ENCODE measurements at places on chromosomes 7 and 10.

DNA sequence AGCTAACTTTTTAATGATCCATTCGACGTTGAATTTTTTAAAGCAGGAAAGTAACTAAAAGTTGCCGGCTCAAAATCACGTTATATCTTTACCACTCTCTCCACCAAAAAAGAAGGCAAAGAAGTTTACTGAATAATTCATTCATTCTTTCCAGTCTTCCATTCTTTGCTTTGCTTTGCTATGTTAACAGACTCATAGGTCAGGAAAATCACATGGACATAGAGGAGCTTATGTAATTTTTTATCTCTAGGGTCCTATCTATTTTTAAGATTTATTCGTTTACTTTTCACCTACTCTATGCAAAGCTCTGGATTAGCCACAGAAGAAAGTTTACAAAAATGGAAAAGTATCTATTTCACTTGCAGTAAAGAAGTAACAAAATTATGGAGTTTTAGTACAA lies 52.6 kb downstream of the MRC1 start:
- no peak for DNase-seq

DNA sequence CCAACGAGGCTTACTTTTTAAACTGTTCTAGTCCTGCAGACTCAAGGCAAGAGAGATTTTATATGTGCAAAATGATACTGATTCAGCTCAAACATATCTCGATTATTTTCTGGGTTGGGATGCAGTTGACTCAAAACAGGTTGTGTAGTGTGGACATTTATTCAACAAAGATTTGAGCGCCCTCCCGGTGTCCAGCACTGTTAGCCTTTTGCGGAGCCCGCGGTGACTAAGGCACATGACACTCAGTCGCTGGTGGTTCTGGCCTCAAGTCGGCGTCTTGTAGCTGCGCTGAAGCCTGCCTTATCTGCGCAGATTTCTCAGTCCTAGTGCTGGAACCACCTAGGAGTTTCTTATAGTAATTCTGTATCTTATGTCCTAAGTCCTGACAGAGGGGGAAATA lies 938 bp upstream of the CADPS2 start:
- peak; percentile 32 for DNase-seq

DNA sequence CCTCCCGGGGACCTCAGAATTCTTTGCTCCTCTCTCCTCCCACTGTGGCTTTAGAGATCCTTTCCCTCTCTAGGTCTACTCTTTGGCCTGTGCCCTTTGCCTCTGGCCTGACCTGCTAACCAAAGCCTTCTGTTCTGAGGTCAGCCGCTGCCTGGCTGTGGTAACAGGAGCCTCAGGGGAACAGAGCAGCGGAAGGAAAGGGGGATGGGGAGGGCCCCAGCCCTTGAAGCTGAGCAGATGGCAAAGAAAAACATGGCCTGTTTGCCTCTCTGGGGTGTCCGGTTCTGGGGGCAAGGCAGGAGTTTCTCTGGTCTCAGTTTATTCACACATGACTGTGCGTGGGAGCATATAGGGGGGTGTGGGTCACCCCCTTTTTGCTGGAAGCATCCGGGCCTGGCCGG lies 28.2 kb downstream of the COL26A1 start:
- DNase-seq, result no peak

DNA sequence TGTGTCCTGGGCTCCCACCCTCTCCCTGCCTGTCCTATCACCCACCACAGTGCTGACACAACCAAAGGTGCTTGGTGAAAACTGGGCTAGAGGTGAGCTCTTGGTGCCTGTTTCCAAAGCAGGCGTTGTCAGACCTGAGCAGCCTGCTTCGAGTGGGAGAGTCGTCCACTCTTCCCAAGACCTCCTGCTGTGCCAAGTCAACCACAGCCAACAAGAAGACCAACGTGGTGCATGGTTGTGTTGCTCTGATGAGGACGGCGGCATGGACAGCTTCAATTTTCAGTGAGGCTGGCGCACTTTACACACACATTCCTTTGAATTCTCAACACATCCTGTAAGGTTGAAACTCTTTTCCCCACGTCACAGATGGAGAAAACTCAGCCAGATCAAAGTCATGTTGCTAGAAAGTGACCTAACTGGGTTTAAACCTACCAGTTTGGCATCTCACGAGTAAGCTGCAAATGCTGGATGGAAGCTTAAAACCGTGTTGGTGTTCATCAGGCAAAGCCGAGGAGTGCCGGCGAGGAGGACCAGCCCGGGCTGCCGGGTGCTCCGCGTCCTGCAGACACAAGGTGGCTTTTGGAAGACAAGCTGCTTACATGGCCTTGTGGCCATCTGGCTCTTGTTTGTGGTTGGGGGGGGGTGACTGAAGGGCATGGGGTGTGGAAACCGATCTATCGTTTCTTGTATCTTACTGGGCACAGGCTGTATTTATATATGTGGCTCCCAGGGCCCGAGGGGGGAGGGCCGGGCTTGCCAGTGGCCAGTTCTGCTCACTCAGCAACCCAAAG lies 39.3 kb downstream of the INSIG1 start:
- no peak for DNase-seq

- no peak for DNase-seq
Observed at GRCh38 chr10:99526861-99527504, 5.8 kb upstream of the NKX2-3 start.

DNA sequence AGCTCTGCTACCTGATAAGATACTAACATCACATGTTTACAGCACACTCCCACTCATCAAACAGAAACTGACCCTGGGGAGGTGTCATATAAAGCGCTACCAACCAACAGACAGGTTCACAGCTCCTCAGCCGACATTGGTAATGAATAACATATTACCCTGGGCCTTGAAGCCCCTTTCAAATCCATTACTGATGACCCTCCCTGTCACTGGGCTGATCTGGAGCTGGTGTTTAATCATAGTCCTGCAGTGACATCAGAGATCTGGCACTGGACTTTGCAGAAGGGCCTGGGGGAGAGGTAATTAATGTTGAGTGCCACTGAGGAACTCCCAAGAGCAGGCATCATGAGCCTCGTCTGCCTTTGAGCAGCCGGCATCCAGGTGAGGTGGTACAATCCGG lies 306.5 kb upstream of the NFE2L3 start:
- no peak for DNase-seq

DNA sequence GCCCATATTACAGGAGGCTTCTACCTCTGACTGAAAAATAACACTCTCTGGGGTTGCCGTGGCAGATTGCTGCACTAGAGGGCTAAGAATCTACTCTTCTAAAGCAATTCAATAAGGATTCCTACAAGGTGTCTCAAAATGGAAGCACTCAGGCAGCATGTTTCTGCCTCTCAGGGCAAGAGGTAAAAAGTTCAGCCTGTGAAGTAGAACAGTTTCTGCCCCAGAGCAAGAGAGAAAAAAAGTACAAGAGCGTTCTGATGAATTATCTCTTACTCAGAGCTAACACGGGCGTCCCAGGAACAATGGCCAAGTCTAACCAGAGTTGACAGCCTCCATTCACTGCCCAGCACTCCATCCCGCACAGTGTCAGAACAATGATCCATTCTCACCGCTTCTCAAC lies 71.3 kb upstream of the TES start:
- no peak for DNase-seq

DNA sequence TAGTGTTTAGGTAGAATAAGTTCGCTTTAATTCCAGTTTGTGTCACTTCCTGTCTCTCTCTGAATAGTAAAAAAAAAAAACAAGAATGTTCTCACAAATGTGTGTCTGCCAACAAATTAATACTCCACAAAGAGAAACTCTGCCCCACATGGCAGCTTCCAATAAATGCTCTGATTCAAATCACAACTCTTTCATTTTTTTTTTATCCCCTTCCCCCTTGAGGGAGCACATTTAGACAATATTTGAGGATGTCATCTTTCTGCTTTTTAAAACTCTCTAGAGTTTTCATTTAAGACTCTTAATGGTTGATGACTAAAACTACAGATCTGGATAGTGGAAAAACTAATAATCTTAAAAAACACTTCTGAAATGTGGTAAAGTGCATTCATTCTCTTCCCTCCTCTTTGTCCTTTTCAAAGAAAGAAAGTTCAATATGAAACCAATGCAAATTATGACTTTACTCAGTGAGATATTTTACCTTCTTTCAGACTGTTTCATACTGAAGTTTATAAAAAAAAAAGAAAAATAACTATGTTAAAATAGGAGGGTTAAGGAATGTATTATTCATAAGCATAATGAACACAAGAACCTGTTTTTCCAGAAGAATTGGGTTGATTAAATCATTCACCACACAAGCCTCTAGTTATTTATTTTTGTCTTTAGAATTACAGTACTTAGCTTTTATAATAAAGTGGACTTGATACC lies 42.3 kb downstream of the ARID5B start:
- DNase-seq, result peak; percentile 47

- peak; percentile 38 for DNase-seq
Observed at GRCh38 chr10:118459642-118460193, 117.6 kb upstream of the FAM204A start.

DNA sequence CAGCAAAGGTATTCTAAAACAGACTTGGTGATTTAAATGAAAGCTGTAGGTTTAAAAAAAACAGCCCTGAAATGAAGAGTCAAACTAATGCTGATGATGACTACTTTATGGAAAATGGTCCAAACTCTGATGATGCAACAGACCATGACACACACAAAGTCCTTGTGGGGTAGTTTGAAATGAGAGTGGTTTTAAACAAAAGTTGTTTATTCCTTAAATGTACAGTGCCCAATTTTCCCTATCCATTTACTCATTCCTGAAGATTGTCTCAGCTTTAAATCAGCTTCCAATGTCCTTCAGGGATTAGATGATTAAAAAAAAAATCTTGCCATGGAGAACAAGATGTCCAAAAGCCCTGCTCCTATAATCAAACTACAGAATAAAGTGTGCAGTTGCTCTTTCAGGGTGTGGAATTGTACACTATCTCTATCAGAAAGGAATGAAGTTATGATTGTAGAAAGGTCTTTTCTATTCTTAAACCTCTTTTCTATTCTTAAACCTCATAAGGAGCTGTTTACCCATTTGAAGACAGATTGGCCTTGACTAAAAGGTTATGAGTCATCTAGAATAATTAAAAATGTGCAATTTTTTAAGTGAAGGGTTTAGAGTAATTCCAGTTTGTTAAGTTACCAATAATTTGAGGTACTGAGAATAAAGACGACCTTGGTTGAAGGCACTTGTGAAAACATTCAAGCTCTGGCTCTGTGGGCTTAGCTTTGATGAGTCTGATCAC lies 70.2 kb upstream of the ITGA8 start:
- peak; percentile 65 for DNase-seq

GRCh38 chr10:111093741-111094380 lies 17.0 kb downstream of the ADRA2A start:
- no peak for DNase-seq
